ENCODE measurements at places on chromosomes 1 and 21. TPM values are rescaled to one million over a fixed set of nuclear protein-coding genes. Genes with fewer than 3 reads are reported as not detected.

Gene CD53
- total RNA-seq, result not detected

Gene SNIP1
- 12.1 TPM for total RNA-seq

Gene ETV3L
- total RNA-seq, result not detected

Gene SYT14
- not detected for total RNA-seq

Gene NES
- total RNA-seq, result 0.85 TPM

Gene RGS8
- total RNA-seq, result not detected

Gene CACNA1E
- not detected for total RNA-seq

Gene RIPPLY3
- total RNA-seq, result 1.1 TPM

Gene RAB7B
- total RNA-seq, result 35.4 TPM

Gene VANGL1
- total RNA-seq, result 11.8 TPM

Gene SPRR5
- total RNA-seq, result 0.71 TPM

Gene PTPRU
- 126 TPM for total RNA-seq

Gene CCDC190
- total RNA-seq, result not detected

Gene CYP2J2
- total RNA-seq, result 3.0 TPM

Gene A3GALT2
- total RNA-seq, result not detected

Gene KCNE2
- not detected for total RNA-seq

Gene MIXL1
- total RNA-seq, result not detected

Gene IKBKE
- total RNA-seq, result 15.6 TPM

Gene PDE4B
- total RNA-seq, result 1.2 TPM

Gene PDZK1
- 0.56 TPM for total RNA-seq

Gene SASS6
- 4.4 TPM for total RNA-seq

Gene VWA5B1
- total RNA-seq, result not detected

Gene ANGPTL1
- total RNA-seq, result not detected

Gene RUNX3
- 4.6 TPM for total RNA-seq

Gene EVI5
- total RNA-seq, result 8.2 TPM

Gene SDC3
- total RNA-seq, result 7.3 TPM

Gene SOX13
- 14.2 TPM for total RNA-seq

Gene RGS1
- total RNA-seq, result not detected

Gene CFHR4
- total RNA-seq, result not detected

Gene ELAPOR1
- total RNA-seq, result 0.23 TPM

Gene FCRL1
- not detected for total RNA-seq

Gene KIF2C
- 38.5 TPM for total RNA-seq

Gene PLA2G2D
- not detected for total RNA-seq

Gene EFNA3
- 20.9 TPM for total RNA-seq

Gene CHIA
- total RNA-seq, result not detected

Gene MXRA8
- total RNA-seq, result 4.9 TPM

Gene MTHFR
- total RNA-seq, result 13.8 TPM

Gene CFAP107
- not detected for total RNA-seq

Gene FAM131C
- 3.5 TPM for total RNA-seq

Gene STUM
- not detected for total RNA-seq

Gene CLCA4
- total RNA-seq, result 6.5 TPM

Gene S100A7A
- total RNA-seq, result not detected

Gene GFI1
- not detected for total RNA-seq

Gene CRABP2
- total RNA-seq, result 591 TPM

Gene CELA3B
- not detected for total RNA-seq

Gene TSACC
- 2.4 TPM for total RNA-seq

Gene BCAN
- not detected for total RNA-seq

Gene TACSTD2
- 415 TPM for total RNA-seq

Gene CENPF
- 39.8 TPM for total RNA-seq

Gene AHDC1
- 24.5 TPM for total RNA-seq

Gene C8A
- not detected for total RNA-seq

Gene IGSF9
- total RNA-seq, result 44.1 TPM

Gene LAMB3
- 652 TPM for total RNA-seq

Gene SPATA45
- not detected for total RNA-seq

Gene OR2L5
- total RNA-seq, result not detected

Gene C1orf167
- total RNA-seq, result not detected

Gene VASH2
- 0.05 TPM for total RNA-seq

Measured in airway epithelial cell (primary cell).